Right ventricle myocardium superior (tissue), 1 donor: ENCODE measurements at places on chromosomes 7 and 10. TPM values are rescaled to one million over a fixed set of nuclear protein-coding genes. Genes with fewer than 3 reads are reported as not detected.

Gene SPDYE2B
- total RNA-seq = not detected

Gene FAM237B
- total RNA-seq = not detected

Gene PAPSS2
- total RNA-seq = 8.6 TPM

Gene AOC1
- total RNA-seq = not detected

Gene ODAD2
- not detected for total RNA-seq

Gene DRGX
- not detected for total RNA-seq

Gene PIK3CG
- 1.6 TPM for total RNA-seq

Gene SFTPA1
- 0.22 TPM for total RNA-seq

Gene HHEX
- 2.6 TPM for total RNA-seq

Gene SYT15B
- 0.89 TPM for total RNA-seq

Gene MNX1
- not detected for total RNA-seq
